BJ (cell line): ENCODE measurements at places on chromosomes 11 and 22. TPM values are rescaled to one million over a fixed set of nuclear protein-coding genes. Genes with fewer than 3 reads are reported as not detected.

DNA sequence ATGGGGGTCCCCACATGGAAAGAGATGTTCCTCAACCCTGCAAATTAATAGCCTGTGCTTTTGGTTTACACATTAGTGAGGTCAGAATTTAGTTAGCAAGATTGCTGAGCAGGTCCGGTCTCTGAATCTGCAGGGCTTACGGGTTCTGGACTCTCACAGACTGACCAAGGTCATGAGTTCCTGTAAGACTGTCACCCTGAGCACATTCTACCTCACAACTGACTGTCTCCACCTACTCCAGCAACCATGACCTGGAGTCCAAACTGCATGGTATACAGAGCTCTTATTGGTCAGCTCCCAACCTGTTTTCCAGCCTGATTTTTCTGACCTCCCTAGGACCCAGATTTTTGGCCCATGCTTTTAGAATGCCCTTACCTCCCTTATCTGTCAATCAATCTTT, 28.2 kb downstream of the DKK3 start:
- no peak for DNase-seq

GRCh38 chr22:39212721-39213376, 31.9 kb downstream of the PDGFB start:
- DNase-seq, result no peak

The EXPH5 gene
- 0.38 and 0.80 TPM in 2 replicates for polyA plus RNA-seq

- DNase-seq, result no peak
Measured at GRCh38 chr22:23204541-23205157, 24.3 kb downstream of the BCR start.

The PTGDR2 gene
- polyA plus RNA-seq, result 0.02 TPM in 2 replicates
